HT-29 (cell line): ENCODE measurements at places on chromosomes 4 and X. TPM values are rescaled to one million over a fixed set of nuclear protein-coding genes. Genes with fewer than 3 reads are reported as not detected.

YTHDC1 gene
- 27.7 and 27.8 TPM in 2 replicates for total RNA-seq

PAGE2 gene
- not detected in 2 replicates for total RNA-seq

NEIL3 gene
- total RNA-seq, result 3.1 and 4.6 TPM in 2 replicates

CACNA1F gene
- total RNA-seq, result not detected in 2 replicates

AR gene
- total RNA-seq, result not detected in 2 replicates

BMPR1B gene
- 0.03 TPM in 1 of 2 replicates, not detected in the other for total RNA-seq

NSG1 gene
- total RNA-seq, result not detected in 2 replicates

MAGEA2 gene
- 0.94 TPM in 1 of 2 replicates, not detected in the other for total RNA-seq
